ENCODE measurements at places on chromosomes 11 and 22.

- DNase-seq, result no peak
Observed at GRCh38 chr11:3803726-3804495, 4.4 kb upstream of the PGAP2 start.

- no peak for DNase-seq
Observed at GRCh38 chr22:36456464-36456845, 25.0 kb downstream of the TXN2 start.

DNA sequence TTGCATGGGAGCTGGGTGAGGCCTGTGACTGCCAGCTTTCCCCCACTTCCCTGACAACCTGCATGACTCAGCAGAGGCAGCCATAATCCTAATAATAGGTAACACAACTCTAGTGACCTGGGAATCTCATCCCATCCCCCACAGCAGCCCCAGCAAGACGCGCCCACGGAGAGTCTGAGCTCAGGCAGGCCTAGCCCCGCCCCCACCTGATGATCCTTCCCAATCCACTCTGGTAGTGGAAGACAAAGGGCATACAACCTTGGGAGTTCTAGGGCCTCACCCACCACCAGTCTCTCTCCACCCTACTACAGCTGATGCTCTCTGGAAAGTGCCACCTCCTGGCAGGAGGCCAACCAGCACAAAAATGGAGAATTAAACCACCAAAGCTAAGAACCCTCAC, 60.3 kb downstream of the CWF19L2 start:
- no peak for DNase-seq

GRCh38 chr11:103035791-103036434, 56.0 kb downstream of the DCUN1D5 start:
- DNase-seq, result peak; percentile 57

DNA sequence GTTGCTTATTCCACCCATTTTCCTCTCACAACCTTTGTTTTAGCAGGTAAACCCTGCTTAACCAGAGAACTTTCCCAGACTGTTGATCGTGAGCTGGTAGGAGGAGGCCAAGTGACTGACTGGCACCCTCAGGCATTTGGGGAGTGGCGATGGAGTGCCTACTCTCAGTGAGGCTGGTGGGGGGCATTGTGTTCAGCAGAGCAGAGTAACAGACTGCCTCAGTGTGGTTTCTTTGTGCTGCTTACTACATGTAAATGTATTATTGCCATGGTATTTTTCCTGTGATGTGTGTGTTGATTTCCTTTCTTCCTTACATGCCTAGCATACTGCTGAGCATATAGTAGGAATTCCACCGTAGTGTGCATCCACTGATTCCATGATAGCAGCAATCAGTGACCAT, 2.6 kb downstream of the MARK2 start:
- DNase-seq, result no peak

DNA sequence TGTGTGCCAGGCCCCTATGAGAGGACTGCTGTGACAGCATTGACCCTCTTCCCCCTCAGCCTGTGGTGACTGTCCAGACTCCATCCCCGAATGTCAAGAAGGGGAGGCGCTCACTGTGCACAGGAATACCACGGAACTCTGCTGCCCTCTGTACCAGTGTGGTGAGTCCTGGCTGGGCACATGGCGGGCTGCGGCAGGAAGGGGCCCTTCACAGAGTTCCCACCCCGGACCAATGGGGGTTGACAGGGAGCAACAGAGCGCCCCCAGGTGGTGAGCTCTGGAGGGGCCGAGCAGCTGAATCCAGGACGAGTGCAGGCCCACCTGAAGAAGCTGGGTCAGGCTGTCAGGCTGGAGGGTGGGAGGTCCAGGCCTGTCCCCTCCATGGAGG, 83.8 kb upstream of the MYOD1 start:
- DNase-seq, result no peak

DNA sequence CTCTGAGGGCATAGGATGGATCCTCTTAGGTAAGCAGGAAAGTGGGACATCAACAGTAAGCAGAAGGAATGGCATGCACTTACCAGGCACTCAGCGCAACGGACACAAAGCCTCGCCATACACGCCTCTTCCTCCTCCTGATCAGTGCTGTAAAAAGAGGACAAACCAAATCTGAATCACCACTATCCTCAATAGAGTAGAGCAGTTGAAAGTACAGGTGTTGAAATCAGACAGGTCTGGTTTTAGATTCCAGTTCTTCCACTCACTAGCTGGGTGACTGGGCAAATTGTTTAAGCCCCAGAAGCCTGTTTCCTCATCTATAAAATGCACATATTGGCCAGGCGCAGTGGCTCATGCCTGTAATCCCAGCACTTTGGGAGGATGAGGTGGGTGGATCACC, 8.6 kb upstream of the JAML start:
- DNase-seq, result no peak

GRCh38 chr22:23888615-23889401, 5.4 kb upstream of the MIF start:
- DNase-seq, result no peak

GRCh38 chr11:114149689-114150407, 90.3 kb downstream of the ZBTB16 start:
- no peak for DNase-seq

- no peak for DNase-seq
Observed at GRCh38 chr22:30481711-30482110, 9.9 kb upstream of the SEC14L3 start.

- no peak for DNase-seq
Observed at GRCh38 chr11:117052196-117053149, 45.8 kb downstream of the SIK3 start.

DNA sequence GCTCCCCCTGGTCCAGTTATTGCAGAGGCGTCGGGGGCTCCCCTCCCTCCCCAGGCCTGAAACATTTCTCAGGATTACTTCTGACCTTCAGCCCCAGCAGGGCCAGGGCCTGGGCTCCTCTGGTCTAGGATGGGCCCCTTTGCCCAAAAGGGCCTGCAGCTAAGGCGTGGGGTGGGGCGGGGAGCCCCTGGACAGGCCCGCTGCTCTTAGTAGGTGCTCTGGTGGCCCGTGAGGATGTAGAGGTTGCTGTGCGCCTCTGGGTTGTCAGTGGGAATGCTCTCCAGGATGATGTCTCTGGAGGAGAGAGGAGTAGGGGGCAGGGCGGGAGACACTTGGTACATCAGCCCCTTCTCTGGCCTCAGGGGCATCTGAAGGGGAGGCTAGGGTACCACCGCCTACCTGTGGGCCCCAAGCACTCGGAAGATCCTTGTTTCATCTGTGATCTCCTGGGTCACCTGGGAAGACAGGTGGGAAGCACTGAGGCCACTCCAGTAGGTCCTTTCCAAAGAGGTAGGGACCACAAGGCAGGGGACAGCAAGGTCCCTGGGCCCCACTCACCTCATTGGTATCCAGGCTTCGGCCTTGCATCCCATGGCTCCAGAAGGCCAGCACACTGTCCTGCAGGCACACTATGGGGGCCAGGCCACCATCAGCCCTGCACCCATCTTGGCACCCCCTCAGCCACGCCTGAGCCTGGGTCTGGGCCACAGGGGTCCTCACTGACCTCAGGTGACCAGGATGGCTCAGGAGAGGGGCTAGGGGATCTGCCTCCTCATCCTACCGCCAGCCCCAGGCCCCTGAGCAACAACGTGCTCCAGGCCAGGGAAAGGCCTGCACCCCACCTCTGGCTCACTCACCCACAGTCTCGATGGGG, 11.2 kb upstream of the SF1 start:
- no peak for DNase-seq

DNA sequence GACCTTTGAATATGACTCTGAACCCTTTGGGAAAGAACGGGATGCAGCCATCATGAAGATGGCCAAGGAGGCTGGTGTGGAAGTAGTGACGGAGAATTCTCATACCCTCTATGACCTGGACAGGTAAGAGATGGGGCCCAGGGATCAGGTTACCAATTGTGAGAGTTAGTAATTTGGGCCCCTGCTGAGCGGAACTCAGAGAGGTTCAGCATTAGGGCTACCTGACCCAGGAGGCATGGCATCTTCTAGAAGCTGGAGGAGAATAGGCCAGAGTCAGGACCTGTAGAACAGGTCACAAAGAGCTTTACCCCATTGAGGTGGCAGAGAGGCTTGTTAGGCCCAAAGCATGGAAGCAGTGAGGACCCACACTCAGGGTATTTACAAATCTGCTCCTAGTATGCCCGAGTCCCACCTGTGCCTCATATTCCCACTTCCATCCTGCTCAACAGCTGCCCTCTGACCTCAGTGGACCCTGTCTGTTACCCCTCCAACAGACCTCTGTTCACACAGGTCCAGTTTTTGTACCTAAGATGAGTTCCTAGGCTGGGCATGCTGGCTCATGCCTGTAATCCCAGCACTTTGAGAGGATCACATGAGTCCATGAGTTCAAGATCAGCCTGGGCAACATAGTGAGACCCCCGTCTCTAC, 11.6 kb downstream of the CRY2 start:
- no peak for DNase-seq

- DNase-seq, result no peak
Observed at GRCh38 chr11:2149460-2149859, 10.3 kb upstream of the IGF2 start.

DNA sequence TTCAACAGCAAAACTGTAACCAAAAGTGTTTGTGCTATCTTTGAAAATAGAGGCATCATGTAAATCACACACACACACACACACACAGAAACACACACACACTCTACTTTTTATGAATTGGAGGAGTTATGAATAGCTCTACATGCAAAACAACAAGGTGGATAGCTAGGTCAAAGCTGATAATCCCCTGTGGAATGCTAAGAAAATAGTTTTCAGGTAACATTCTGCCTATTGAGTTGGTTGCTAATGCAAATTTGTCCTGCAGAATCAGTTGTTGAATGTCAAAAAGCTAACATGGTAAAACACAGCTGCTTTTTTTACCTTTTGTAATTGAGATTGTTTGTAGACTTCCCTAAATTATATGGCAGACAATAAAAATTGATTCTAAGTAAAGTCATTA, 1658.4 kb upstream of the RAG2 start:
- DNase-seq, result no peak

DNA sequence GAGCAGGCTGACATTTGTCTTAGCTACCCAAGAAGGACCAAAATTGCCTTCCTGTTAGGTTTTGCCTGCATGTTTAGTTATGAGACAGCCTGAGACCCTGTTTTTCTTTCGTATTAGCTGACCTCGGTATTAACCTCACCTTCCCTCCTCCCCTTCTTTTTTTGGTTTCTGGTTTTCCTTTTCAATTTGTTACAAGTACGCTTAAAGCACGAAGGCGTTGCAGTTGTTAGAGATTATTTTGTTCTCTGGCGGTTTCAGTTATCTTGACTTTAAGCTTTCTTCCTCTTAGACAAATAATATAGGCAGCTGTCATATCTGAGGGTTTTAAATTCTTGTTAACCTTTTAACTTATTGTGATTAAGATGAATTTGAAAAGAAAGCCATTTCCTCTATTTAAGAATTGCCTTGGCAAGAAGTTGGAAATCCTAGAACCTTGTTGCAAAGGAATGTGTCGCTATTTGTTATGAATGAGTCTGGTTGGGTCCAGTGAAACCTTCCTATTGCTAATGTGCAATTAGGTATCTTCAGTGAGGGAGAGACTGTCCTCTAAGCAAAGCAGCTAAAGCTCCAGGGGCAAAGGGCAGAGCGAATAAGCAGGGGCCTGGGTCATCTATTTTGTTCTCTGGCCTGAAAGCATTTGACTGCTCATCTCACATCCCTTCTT, 45.7 kb downstream of the PACS1 start:
- peak; percentile 71 for DNase-seq

DNA sequence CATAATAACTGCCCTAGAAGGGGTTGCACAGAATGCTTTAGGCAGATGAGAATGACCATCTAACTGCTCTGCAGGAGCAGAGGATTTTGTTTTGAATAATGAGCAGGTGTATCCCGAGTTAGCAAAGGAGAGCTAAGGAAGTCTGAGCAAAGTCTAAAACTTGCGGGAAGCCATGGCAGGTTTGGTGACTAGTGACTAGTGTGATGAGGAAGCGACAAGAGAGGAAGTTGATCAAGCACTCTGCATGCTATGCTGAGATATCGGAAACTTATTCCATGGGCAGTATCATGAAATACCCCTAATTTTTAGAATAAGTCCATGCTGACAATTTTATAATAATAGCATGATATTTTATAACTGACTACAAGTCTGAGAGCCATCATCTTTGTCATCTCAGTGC, 12.9 kb downstream of the OLFML1 start:
- no peak for DNase-seq

- no peak for DNase-seq
Observed at GRCh38 chr22:36815558-36816338, 1.1 kb downstream of the PVALB start.

- no peak for DNase-seq
Observed at GRCh38 chr11:82680252-82680651, 53.4 kb downstream of the FAM181B start.

All from central memory CD4-positive, alpha-beta T cell (primary cell).